Naive thymus-derived CD4-positive, alpha-beta T cell (primary cell): ENCODE measurements at places on chromosomes 3 and 15. TPM values are rescaled to one million over a fixed set of nuclear protein-coding genes. Genes with fewer than 3 reads are reported as not detected.

- DNase-seq = no peak
These were observed 243.5 kb downstream of the MFSD1 start for GRCh38 chr3:159045279-159045885.

Gene GOLGA8R
- 6.9 TPM for total RNA-seq

DNA sequence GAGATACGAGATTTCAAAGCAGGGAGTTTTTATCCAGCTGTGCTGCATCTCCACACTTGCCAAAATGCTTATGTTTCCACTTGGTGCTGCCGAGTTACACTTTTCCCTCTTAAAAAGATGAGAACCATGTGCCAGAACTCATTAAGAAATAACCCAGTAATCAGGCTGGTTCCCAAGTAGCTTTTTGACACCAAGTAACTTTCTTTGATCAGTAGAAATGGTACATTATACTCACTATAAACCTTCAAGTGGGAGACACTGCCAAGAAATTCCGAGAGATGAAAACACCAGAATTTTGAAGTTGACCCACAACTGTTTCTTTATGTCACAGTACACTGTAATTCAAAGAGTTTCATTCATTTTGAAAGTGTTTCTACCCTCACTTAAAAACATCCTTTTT lies 164.6 kb upstream of the CCDC54 start:
- no peak for DNase-seq

DNA sequence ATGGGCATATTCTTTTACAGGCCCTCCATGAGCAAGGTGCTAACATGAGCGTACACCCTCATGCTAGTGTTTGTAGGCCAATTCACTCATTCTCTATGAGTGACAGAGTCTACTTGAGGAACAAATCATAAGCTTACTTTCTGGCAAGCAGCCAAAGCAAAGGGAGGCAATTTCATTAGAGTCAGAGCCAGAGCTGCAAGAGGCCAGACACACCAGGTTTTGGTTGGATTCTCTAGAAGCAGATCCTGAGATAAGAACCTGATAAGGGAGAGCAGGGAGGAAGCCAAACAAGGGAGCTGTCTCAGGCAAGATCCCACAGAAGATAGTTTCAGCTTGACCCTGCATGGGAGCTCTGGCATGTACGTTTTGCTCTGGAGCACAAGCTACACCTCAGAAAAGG lies 214.1 kb upstream of the CTNNB1 start:
- no peak for DNase-seq

Gene PLCB2
- total RNA-seq = 179 TPM

Gene CPLX3
- total RNA-seq = not detected

GRCh38 chr3:44000586-44000985 lies 241.1 kb upstream of the TOPAZ1 start:
- DNase-seq = no peak

DNA sequence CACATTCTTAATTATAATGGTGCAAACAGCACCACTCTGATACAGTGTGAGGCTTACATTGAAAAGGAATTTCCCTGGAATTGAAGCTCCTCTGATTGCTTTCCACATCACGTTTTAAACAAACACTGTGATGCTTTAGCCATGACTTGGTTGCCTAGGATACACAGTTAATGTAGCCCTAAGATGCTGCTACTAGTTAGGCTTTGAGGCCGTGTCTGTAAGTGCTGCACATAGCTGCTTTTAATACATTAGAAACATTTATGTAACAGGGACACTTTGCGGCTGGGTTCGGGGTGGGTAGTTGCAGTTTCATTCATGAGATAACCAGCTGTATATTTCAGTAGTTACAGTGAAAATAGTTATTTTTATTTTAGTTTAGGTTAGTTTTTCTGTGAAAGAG lies 334.7 kb downstream of the NLGN1 start:
- no peak for DNase-seq

Gene DPPA4
- 0.19 TPM for total RNA-seq

Gene ABHD5
- 21.0 TPM for total RNA-seq

Gene GUCA1C
- not detected for total RNA-seq

Gene FOXB1
- total RNA-seq = 0.27 TPM

- no peak for DNase-seq
These were observed 4.3 kb downstream of the SLCO3A1 start for GRCh38 chr15:91857772-91858171.

DNA sequence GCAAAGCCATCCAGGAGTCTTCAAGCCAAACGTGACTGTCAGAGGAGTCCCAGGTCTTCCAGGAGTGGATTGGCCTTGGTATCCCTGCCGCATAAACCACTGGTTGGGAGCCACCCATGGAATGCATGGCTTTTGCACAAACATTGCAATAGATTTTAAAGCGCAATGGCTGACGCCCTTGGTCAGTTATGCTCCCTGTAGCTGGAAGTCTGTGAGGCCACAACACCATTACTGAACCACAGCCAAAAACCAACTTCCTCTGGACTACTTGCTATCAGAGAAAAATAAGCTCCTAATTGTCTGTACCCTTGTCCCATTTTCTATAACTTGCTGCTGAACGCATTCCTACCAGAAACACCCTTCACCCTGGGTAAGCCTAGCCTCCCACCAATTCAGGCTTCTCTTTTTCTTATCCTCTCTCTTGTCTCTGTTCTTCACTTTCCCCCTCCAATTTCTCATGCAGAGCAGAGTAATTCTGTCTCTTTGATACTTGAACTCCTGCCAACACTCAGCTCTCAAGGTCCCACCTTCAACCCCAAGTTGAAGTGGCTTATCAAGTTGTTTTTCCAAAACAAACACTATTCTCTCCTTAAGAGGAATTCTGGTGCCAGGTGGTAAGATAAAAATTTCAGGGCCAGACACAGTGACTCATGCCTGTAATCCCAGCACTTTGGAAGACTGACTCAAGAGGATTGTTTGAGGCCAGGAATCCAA lies 176.4 kb upstream of the UBE2E1 start:
- no peak for DNase-seq

Gene ISLR2
- not detected in 2 replicates for total RNA-seq

Gene BFSP2
- not detected for total RNA-seq

DNA sequence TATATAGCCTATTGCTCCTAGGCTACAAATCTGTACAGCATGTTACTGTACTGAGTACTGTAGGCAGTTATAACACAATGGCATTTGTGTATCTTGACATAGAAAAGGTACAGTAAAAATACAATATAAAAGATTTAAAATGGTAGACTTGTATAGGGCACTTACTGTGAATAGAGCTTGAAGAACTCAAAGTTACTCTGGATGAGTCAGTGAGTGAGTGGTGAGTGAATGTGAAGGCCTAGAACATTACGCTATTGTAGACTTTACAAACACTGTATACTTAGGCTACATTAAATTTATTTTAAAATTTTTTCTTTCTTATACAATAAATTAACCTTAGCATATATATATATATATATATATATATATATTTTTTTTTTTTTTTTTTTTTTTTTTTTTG lies 140.0 kb upstream of the UBE2E1 start:
- DNase-seq = no peak

GRCh38 chr3:9666704-9667445 lies 17.6 kb downstream of the MTMR14 start:
- no peak for DNase-seq

DNA sequence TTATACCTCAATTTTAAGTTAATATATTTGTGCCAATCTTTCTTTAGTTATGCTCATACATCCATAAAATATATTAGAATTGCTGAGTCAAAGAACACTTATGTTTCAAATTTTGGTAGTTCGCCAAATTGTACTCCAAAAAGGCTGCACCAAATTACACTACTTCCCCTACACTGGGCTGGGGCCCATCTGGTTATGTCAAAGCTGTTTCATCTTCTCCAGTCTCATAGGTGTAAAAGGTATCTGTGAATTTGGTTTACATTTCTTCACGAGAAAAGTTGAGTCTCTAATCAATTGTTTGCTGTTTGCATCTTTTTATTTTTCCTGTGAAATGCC lies 706 bp downstream of the FSIP1 start:
- DNase-seq = no peak

DNA sequence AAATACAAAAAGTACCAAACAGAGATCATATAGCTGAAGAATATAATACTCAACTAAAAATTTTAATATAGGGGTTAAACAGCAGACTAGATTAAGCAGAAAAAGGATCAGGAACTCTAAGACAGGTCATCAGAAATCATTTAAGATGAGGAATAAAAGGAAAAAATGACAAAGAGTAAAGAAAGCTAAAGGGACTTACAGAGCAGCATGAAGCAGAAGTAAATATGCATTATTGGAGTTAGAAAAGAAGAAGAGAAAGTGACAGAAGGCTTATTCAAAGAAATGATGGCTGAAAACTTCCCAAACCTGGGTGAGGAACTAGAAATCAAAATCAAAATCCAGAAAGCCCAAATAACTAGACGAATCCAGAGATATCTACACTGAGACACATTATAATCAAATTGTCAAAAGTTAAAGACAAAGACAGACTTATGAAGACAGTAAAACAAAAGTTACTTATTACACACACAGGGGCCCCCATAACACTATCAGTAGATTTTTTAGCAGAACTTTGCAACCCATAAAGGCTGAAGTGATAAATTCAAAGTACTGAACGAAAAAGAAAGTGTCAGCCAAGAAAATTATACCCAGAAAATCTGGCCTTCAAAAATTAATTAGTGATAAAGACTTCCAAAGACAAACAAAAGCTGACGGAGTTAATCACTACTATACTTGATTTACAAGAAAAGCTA lies 95.6 kb downstream of the SCAPER start:
- no peak for DNase-seq

Gene CDHR4
- total RNA-seq = 0.62 TPM

Gene RABL3
- total RNA-seq = 30.3 TPM

DNA sequence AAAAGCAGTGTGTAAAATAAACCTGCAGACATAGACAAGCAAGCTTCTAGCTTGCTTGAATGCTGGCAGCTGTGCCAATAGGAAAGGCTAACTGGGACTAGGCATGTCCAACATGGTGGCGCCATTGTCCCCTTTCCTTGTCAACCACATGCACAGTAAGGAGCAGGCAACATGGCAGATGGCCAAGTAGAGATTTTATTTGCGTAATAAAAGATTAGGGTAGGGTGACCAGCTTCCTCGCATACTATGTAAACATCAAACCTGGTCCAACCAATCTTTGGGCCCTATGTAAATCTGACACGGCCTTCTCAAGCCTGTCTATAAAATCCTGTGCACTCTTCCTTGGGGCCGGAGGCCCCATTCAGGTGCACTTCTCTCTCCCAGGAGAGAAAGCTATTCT lies 575.4 kb upstream of the GOLIM4 start:
- no peak for DNase-seq

DNA sequence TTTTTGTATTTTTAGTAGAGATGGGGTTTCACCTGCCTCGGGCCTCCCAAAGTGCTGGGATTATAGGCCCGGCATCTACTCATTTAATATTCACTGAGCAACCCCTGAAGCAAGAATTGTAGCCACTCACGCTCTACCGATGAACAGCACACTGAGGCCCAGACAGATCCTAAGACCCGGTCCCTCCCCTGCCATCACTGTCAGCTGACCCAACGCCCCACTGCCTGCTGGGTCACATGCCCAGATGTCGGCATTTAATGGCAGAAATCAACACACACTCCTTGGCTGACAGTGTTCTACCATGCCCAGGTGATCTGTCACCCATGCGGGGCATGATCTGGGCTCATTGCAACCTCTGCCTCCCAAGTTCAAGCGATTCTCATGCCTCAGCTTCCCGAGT lies 3.2 kb upstream of the TMEM89 start:
- no peak for DNase-seq

- no peak for DNase-seq
These were observed 22.7 kb upstream of the DOCK3 start for GRCh38 chr3:50651920-50652529.

DNA sequence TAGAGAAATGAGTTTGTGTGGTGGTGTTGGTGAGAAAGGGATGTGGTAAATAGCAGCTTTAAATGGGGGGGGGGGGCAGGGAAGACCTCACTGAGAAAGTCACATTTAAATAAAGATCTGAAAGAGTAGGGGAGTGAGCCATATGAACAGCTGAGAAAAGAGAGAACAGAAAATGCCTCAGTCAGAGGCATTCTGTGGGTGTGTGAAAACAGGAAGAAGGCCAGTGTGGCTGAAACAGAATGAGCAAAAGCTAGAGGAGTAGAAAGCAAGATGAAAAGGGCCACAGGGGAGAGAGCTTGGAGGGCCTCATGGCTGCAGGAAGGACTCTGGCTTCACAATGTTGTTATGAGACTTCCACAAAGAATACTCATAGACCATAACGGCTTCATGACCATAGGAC lies 783.3 kb downstream of the ZPLD1 start:
- no peak for DNase-seq

Gene LSAMP
- total RNA-seq = not detected

GRCh38 chr3:12177126-12177525 lies 18.4 kb upstream of the TIMP4 start:
- no peak for DNase-seq

DNA sequence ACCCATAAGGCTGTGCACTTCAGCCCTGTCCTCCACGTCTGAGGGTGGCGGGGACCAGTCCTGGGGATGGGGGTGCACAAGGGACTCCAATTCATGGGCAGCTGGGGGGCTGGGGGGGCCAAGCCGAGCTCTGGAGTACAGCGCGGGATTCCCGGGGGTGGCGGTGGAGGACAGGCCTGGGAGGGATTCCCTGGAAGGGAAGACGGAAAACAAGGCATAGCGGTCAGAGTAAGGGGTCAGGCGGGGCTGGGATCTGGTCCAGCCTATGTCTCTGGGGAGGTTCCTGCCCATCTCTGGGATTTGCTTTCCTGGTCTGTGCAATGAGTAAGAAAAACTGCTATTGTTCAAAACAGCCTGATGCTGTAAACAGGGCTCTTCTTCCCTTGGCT lies 8.1 kb upstream of the IGDCC3 start:
- no peak for DNase-seq

Gene CSTA
- total RNA-seq = 44.4 TPM

- DNase-seq = no peak
These were observed 48.7 kb upstream of the NR2E3 start for GRCh38 chr15:71761649-71762048.

GRCh38 chr3:17602126-17602525 lies 140.3 kb downstream of the TBC1D5 start:
- DNase-seq = no peak

Gene ZNF501
- total RNA-seq = 2.6 and 2.7 TPM in 2 replicates

GRCh38 chr15:25062551-25063430 lies 108.0 kb downstream of the SNRPN start:
- no peak for DNase-seq
